ENCODE measurements at places on chromosomes 4 and X.

DNA sequence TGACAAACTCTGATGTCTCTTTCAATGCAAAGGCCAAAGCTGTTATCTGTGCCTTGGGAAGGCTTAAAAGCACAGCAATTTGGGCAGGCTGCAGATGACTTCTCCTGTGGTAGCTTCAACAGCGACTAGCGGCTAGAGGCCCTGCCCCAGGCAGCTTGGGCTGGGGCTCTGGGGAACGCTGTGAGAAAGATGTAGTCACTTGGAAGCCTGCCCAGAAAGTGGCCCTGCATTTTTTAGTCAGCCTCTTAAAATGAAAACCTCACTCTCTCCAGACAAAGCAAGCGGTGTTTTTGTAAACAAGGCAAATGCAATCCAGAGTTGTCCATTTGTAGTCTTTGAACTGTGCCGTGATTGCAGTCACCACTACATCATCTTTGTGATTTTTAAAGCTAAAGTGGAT, 27.5 kb downstream of the PCYT1B start:
- DNase-seq, result no peak

DNA sequence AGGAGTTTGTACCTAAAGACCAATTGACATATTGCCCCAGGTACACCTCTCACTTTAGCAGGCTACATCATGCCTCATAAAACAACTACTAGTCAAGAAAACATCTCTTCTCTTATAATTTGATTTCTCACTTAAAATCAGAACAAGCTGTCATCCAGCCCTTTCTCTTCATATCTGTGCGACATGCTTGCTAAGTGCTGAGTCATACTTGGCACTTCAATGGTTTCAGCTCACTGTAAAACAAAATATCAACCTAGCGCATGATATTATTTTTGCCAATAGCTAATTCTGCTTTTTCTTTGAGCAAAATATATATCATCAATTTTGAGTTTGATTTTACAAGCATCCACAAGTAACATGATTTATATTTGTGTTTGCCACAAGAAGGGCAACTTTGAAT, 27.9 kb upstream of the FUNDC1 start:
- DNase-seq, result no peak

GRCh38 chrX:53224860-53225797, at the start of gene KDM5C:
TSS of gene KDM5C (minus strand) at chrX:53225207. CDS start at chrX:53224889, 318 bp downstream.
- peak; percentile 88 for DNase-seq

DNA sequence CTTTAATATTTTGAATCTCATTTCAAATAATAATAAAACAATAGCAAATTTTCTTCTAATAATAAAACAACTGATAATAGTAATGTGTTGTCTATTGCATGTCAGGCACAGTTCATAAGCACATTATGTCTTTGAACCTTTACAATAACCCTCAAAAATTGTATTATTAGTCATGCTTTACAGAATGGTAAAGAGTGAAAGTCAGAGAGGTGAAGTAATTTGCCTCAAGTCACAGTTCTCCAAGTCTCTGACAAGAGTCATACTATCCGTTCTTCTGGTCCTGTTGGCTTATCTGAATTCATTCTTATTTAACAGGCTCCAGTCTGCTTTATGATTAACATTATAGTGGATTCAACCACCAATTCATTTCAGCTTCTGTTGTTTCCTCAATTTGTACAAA, 313.0 kb downstream of the AFF2 start:
- DNase-seq, result no peak

- DNase-seq, result no peak
Measured at GRCh38 chr4:7186516-7187167, 5.7 kb upstream of the SORCS2 start.

GRCh38 chrX:10199212-10199611, 42.4 kb downstream of the CLCN4 start:
- no peak for DNase-seq

- no peak for DNase-seq
Measured at GRCh38 chr4:23333946-23334878, 555.6 kb downstream of the PPARGC1A start.
